ENCODE measurements at places on chromosomes 13 and 19.

- peak; percentile 39 for DNase-seq
These were observed 50.0 kb downstream of the PIN1 start for GRCh38 chr19:9885077-9885552.

- DNase-seq = no peak
These were observed 243.5 kb downstream of the ITGBL1 start for GRCh38 chr13:101695870-101696516.

GRCh38 chr19:50192463-50193211 lies 10.8 kb upstream of the MYH14 start:
- no peak for DNase-seq

DNA sequence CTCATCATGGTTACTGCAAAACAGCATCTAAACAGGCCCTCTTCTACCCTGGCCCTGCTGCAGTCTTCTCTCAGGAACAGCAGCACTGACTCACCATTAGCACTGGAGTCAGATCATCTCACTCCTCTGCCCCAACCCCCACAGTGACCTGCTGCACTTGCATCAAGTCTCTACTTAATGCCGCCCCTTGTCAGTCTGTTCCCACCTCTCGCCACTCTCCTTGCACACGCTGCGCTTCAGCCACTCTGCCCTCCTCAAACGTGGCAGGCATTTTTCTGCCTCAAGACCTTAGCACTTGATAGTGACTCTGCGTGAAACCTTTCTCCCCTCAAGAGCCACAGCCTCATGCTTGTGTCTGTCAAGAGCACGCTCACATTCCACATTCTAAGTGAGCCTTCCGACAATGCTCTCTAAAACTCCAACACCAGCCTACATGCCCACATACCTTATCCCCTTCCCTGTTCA lies 22.1 kb downstream of the MIPEP start:
- DNase-seq = no peak

- DNase-seq = no peak
These were observed 45.9 kb upstream of the AMER2 start for GRCh38 chr13:25218019-25218418.

DNA sequence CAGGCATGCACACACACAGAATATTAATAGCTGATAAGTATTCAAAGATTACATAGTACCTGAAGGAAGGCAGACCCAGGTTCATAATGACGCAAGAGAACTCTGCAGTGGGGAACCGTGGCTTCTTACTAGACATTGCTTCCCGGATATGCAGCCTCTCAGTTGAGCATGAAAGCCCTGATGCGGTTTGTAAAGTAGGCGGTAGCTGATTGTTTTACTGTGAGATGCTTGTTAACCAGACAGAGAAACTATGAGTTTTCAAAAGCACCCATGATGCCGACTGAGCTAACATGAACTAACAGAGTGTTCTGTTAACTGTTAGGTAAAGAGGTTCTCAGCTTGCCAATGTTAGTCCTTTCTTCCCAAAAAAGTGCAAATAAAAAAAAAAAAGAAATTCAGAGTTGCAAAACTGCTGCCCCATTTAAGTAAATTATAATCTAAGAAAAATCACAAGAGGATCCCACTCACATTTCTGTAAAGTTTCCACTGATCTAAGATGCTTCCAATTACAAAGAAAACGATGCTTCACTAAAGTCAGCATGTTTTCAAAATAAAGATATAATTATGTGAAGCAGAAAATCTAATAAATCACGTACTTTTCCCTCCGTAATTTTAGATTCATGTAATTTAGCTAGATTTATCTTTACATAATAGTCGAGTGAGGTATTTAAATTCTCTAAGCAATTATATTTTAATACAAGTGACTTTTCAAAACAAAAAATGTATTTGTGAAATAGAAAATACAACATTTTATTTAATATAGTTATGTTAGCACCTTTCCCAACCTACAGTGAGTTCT lies 2.2 kb downstream of the FLT1 start:
- DNase-seq = no peak

DNA sequence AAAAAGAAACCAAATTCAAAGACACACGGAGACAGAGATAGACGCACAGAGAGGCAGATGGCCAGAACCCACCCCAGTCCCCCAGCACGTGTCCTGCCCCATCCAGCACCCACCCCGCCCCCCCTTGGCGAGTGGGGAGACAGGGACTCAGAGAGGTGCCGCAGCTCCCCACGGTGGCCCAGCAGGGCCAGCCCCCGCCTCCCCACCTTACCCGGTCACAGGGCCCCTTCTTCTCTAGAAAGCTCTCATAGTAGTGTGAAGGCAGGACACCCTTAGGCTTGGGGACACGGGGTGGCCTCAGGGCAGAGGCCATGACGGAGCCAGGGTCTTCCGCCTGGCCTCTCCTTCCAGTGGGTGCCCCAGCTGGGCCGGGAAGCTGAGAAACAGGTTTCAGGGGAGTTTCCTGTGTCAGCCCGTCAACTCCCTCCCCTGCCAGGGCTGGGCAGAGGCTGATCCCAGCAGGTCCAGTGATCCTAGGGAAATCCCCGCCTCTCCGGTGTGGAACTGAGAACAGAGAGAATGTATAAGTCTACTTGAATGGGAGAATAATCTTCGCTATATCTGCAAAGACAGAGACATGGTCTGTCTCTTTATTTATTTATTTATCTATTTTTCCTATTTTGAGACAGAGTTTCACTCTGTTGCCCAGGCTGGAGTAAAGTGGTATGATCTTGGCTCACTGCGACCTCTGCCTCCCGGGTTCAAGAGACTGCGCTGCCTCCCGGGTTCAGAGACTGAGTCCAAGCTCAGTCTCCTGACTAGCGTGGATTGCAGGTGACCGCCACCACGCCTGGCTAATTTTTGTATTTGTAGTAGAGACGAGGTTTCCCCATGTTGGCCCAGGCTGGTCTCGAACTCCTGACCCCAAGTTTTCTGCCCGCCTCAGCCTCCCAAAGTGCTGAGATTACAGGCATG lies at the start of gene STAP2:
Gene STAP2 (minus strand): TSS at position 387 of the 915 bp plus-strand sequence. CDS start 74 bp downstream, at position 313.
- DNase-seq = no peak

- DNase-seq = no peak
These were observed 373.3 kb downstream of the ZNF536 start for GRCh38 chr19:30745476-30745985.

GRCh38 chr13:100382785-100383184 lies 205.8 kb downstream of the GGACT start:
- DNase-seq = no peak

- no peak for DNase-seq
These were observed 41.4 kb upstream of the TEX29 start for GRCh38 chr13:111278743-111279652.

DNA sequence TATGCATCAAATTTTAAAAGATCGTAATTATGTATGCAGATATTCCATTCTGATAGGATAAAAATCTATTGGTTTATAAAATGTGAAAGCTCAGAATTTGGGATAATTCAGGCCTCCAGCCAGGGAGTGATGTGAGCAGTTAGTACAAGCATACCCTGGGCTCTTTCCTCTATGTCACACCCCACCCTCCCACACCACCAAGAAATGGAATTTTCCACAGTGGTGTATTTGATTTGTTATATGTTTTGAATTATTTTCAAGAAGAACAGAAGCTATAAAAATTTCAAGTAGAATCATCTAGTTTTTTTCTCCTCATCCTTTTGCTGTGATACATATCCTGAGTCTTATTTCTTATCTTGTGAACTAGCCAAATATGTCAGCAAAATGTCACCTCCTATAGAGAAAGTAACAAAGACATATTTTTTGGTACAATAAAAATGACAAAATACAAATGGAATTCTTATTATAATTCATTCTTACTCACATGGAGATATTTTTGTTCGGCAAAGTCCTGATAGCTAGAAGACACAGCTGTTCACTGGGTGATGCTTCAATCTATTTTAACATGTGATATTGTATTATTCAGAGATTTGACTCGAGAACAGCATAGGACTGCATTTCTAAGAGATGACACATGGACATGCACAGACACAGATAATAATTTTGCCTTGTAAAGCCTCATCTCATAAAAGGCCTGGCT lies 61.2 kb upstream of the FRY start:
- DNase-seq = no peak

DNA sequence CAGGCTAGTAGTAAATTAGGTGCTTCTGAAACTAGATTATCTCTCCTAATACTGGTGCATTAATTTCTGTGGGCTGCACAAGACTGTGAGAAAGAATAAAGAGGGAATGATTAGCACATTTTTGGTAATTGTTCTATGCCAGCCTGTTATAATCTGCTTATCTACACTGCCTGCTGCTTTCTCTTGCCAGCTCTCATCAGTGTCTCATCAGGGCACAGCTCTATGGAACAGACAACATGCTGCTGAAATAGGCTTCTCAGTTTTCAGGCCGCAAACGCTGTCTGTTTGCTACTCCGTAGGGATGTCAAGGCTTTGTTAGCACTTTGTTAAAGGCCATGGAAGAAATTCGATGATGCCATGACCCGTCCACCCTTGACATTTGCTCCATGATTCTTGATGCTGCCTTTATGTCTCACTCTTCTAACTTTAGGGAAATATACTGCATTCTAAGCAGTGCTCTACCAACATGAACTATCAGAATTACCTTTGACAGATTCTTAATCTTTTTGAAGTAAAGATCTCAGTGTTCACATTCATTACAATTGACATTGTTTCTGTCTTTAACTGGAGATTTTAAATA lies 84.0 kb upstream of the PRR20A start:
- no peak for DNase-seq

DNA sequence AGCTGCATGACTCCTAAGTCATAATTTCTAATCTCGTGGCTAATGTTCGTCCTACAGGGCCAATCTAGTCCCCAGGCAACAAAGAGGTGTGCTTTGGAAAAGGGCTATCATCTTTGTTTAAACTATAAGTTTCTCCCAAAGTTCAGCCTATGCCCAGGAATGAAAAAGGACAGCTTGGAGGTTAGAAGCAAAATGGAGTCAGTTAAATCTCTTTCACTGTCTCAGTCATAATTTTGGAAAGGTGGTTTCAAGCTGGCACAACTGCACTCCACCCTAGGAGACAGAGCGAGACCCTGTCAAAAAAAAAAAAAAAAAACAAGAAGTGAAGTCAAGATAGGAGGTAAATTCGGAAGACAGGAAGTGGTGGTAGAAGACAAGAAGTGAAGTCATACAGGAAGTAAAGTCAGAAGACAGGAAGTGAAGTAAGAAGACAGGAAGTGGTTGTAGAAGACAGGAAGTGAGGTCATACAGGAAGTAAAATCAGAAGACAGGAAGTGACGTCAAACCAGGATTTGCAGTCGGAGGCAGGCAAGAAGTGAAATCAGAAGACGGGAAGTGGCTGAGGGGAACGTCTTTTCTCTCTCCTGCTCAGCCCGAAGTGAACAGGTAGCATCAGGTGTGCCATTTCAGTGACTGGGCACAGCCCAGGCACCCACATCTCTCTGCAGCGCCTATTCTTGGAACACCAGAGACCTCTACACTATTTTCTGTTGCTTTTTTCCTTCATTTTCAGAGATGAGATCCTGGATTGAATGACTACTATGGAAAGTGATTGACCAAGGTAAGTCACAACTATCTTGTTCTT lies 32.2 kb downstream of the GP6 start:
- no peak for DNase-seq

DNA sequence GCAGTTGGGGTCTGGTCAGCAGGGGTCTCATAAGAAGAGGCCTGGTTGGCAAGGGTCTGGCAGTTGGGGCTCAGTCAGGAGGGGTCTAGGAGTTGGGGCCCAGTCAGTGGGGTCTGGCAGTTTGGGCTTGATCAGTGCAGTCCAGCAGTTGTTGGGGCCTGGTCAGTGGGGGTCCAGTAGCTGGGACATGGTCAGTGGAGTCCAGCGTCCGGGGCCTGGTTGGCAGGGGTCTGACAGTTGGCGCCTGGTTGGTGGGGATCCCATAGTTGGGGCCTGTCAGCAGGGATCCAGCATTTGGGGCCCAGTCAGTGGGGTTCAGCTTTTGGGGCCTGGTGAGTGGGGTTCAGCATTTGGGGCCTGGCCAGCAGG lies 60.5 kb upstream of the TPM4 start:
- DNase-seq = no peak

DNA sequence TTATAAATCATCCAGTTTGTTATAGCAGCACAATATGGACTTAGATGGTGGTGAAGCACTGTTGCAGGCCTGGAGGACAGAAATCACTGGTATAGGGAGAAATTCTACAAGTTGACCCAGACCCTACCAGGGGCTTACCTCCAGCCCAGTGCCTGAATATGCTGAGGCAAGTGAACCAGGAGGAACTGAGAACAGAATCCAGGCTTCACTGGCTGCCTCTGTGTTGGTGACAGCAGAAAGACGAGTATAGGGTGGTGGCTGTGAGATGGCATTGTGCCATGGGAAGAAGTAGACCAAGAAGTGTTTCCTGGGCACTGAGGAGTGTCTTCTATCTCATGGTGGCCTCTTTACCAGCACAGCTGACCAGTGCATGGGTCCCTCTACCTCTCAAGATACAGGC lies 15.9 kb upstream of the EID2 start:
- DNase-seq = no peak

GRCh38 chr19:1266129-1266915 lies 2.8 kb upstream of the CIRBP start:
- peak; percentile 92 for DNase-seq

GRCh38 chr13:102591988-102592781 lies 4.6 kb upstream of the TPP2 start:
- DNase-seq = peak; percentile 79

DNA sequence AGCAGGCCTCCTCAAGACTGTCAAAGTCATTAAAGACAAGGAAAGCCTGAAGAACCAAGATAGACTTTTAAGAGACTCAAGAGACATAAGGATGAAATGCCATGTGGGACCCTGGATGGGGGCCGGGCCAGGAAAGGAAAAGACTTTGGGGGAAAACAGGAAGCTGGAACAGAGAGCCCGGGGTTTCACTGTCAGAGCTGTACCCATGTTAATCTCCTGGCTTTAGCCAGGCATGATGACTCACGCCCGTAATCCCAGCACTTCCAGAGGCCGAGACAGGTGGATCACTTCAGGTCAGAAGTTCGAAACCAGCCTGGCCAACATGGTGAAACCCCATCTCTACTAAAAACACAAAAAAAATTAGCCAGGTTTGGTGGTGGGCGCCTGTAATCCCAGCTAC lies 5.6 kb upstream of the KLF16 start:
- DNase-seq = no peak

DNA sequence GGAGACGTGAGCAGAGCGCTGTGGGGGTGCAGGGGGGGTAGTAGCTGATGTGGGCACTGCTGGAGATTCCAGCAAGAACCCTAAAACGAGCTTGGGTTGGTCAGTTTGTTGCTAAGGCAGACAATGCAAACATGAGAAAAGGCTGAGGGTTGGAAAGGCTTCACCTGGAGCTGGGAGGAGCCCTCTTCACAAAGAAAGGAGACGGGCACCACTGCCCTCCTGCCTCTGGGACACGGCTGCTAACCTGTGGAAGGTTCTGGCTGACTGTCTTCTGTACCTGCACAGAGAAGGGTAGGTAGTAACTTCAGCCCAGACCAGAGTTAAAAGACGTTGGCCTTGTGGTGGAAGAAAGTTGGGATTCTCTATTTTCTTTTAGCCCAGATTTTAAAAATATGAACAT lies 108.7 kb downstream of the SUCLA2 start:
- no peak for DNase-seq

GRCh38 chr13:101828119-101828518 lies 375.6 kb downstream of the ITGBL1 start:
- no peak for DNase-seq

DNA sequence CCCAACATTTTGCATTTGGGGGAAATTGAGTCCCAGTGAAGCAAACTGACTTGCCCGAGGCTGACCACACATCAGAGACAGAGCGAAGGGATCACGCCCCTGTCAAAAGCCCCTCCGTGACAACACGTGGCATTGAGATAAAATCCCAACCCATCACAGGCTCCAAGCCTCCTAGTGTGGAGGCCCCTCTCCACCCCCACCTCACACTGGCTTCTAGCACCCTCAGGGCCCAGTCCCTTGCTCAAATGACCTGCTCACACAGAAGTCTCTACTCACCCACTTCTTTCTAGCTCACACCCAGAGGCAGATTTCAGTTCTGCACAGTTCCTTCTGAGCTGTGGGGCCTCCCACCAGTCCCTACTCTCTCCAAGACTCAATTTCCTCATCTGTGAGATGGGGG lies 10.3 kb downstream of the HPN start:
- DNase-seq = no peak
